Neural crest cell (in vitro differentiated cells): ENCODE measurements at places on chromosomes 1 and 21. TPM values are rescaled to one million over a fixed set of nuclear protein-coding genes. Genes with fewer than 3 reads are reported as not detected.
A peak's percentile ranks its signal among the peaks of the same experiment; 100 is the strongest.

DNA sequence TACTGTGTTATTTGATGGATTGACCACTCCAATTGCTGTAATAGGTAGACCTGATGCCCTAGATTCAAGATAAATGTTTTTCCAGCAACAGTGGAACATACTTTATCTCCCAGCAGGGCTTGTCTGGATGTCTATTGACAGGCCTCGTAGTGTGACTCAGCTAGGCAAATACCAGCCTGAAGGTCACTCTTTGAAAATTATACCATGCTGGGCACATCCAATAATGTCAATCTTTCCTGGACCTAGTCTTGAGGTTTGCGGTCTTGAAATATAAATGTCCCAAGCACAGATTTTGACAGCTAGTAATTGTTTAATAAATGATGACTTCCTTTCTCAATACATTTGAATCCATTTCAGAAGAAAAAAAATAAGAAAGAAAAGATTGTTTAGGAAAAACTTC, 1138.0 kb upstream of the TMPRSS15 start:
- no peak for DNase-seq

- DNase-seq: no peak
Observed at GRCh38 chr21:25381936-25382452, 225.3 kb downstream of the MRPL39 start.

DNA sequence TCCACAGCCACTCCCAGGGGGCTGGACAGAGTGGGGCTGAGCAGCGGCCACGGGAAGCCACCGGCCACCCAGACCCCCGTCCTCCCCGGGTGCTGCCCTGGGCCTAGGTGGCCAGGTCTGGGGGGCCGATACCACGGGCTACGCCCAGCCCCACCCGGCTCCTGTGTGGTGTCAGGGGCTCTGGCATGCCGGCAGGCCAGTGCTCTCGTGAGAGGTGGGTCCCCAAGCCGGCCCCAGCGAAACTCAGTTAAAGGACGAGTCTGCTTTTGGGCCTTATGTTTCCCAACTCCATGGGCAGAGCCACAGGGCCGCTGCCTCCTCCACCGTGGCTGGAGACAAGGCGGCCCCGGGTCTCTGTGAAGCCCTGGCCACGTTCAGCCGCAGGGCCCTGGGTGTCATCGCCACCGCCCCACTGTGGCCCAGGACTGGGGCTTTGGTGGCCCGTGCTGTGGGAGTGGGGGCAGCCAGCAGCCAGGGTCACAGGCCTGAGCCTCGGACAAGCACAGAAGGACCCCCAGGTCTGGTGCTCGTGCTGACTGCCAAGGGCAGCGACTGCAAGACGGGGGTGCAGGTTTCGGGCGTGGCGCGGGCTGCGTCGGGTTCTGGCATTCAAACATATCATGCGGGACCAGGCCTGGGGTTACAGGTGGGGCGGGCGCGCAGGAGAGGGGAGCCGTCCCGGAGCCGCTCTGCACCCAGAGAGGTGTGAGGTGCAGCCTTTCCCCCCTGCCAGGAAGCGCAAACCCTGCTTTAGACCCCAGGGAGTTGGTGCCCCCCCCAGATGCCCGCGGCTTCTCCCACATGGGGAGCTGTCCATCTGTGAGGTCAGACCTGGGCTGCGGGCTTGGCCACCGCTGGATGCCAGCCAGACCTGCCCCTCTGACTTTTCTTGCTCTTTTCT, 11.9 kb upstream of the C1orf159 start:
- no peak for DNase-seq

DNA sequence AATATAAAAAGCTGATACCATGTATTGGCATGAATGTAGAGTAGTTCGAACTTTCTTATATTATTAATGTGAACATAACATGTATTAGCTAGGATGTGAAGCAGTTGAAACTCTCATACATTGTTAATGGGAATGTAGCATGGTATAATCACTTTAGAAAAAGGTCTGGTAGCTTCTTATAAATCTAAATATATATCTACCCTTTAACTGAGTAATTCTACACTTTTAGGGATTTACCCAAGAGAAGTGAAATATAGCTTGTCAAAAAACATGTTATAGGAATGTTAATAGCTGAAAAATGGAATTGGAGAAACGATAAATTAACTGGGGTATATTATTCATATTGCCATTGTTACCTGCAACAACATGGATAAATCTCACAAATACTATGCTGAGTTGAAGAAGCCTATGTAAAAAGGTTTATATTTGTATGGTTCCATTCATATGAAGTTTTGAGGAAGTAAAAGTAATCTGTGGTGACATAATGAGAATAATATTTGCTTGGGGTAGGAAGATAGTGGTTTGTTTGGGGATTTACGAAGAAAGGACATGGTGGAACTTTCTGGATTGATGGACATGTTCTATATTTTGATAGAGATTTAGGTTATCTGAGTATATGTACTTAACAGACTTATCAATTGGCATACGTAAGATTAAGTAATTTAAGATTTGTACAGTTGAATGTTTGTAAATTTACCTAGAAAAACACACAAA, 76.6 kb downstream of the MAST2 start:
- DNase-seq: no peak

DNA sequence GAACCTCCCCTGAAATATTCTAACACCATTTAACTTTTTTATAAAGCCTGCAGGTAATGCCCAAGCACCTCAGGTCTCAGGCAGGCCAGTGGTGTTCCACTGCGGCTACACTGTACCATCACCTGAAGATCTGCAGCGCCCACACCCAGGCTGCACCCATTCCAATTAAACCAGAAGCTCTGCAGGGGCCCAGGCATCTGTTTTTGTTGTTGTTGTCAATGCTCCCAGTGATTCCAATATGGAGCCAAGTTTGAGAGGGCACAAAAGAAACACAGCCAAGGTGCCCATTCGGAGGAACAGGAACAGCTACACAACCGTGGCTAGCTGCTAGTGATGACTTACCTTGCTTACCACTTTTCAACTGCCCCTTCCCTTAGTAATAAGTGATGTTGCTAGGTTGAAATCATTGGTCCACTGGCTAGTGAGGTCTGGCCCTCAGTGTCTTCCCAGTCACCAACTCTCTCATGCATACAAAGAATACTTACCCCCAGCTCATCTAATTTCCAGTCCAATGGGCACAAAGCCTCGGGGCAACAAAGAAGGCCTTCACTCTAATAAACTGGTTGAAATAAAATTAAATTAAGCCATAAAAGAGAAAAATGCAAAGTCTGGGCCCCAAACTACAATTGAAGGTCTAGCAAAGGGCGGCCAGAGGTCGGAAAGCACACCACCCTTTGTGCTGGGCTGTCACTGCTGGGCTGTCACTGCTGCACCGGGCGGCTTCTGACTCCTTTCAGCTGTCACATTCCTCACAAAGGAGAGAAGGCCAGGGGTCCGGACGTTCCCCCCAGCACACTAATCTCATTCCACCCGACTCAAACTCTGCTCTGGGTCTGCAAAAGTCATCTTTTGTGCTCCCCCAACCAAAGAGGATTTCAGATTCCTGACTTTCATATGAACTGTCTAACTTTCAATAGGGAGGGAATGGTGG, 34.9 kb downstream of the SIPA1L2 start:
- DNase-seq: peak; percentile 38

DNA sequence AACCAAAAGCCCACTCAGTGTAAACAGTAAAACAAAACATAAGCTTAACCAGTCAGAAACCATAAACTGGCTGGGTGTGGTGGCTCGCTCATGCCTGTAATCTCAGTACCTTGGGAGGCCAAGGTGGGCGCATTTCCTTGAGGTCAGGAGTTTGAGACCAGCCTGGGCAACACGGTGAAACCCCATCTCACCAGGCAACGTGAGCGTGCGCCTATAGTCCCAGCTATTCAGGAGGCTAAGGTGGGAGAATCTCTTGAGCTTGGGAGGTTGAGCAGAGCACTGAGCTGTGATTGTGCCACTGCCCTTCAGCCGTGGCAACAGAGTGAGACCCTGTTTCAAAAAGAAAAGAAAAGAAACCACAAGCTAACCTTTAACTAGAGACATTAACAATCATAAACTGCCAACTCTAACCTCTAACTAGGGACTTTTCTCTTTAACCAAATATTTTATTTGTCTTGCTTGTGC, 13.1 kb upstream of the PRRC2C start:
- DNase-seq: no peak

DNA sequence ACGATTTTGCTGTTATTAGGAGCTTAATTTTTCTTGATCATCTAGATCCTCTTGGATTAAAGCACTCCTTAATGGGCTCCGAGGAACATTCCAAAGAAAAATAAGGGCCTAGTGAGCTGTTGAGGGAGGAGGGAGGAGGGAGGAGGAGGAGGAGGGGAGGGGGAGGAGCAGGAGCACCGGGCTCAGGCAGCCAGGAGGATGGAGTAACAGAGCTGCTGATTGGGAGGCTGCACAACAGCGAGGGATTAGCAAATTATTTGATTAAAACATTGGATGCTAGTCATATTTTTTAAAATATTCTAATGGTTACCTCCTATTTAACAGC, 302.1 kb upstream of the RRP15 start:
- no peak for DNase-seq

The OR6K3 gene
- not detected in 2 replicates for total RNA-seq

The CFAP74 gene
- total RNA-seq: 0.12 and 0.32 TPM in 2 replicates

The GPR52 gene
- total RNA-seq: 0.27 and 0.75 TPM in 2 replicates

The TCP10L gene
- 1.7 and 2.2 TPM in 2 replicates for total RNA-seq

The GSTM5 gene
- total RNA-seq: 0.23 TPM in 1 of 2 replicates, not detected in the other

The LCE2C gene
- not detected in 2 replicates for total RNA-seq
